GM12892 (cell line): ENCODE measurements at places on chromosomes 2 and 18.

DNA sequence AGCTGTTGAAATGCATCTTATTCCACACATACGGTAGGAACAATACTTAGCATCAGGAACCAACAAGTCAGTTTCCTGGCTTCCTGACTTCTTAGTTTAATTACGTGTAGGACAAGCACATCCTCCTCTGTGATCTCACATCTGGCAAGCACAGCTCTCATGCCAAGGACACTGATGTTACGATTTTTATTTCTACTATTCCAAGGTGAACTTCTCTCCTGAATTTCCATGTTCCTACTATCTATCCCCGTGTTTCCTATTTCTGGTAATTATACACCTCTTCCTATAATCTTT is 374.0 kb downstream of the NCKAP5 start:
- no peak for DNase-seq

GRCh38 chr2:40450796-40451430 is 977 bp downstream of the SLC8A1 start:
- no peak for DNase-seq

DNA sequence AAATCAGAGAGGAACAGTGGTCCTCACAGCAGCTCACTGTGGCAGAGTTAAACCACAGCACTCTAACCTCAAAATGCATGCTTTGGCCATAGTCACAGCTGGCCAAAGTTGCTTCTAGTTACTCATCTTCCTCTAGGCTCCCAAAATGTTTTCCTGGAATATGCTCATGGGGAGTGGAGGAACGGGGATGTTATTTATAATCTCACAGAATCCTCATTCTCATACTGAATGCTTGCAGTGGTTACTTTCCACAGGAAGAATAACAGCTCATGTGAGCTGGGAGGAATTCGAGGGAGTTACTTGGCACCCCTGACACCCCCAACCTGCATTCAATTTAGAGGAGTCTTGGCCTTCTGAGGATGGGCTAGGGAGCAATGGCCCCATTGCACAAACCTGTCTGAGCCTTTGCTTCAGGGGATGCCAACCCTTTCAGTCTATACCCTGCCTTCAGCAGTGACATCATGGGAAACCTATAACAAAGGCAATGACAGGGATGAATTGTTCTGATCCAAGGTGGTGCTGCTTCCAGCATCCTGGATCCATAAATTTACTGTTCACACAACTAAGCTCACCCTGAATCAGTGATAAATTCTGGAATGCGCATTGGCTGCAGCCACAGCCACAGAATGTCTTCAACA is 22.4 kb upstream of the CCBE1 start:
- DNase-seq = no peak

GRCh38 chr2:173124441-173124840 is 48.8 kb downstream of the MAP3K20 start:
- no peak for DNase-seq

DNA sequence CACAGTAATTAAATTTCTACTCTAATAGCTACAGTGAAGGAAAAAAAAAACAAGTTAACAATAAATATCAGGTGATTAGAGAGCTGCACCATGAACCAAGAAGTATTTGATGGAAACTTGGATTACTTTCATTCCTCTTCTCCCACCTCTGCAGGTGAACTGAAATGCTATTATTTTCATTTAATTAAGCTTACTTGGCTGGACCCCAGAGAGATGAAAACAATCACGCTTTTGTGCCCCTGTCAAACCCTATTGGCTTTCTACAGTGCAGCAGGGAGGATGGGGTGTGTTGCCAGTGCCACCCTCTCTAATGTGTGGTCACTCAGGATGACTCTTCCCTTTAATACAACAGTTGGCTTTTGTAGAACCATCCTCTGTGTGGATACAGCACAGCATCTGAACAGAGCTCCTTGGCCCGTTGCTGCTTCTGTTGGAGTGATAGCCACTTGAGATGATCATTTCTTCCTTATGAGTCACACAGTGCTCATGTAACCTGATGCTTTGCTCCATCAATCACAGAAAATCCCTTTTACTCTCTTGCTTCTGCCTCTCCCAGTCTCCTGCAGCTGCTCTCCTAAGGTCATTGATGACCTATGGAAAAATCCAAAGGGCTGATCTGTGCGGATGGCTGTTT is 5.5 kb upstream of the ARL4C start:
- DNase-seq = no peak

DNA sequence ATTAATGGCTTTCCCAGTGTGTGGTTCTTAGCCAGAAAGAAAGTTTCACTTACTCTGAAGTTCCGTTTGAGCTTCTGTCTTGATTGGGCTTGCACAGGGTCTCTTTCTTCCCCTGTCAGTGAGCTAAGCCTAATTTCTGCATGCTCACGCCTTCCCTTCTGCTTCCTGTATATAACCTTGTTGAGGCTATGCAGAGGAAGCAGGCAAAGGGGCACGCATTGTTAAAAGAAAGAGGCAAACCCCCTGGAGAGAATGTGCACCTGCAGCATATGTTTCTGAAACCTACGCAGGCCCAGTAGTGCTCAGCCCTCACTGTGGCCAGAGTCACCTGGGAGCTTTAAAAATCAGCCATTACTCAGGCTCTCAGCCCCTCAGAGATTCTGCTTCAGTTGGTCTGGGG is 14.5 kb upstream of the PLA2R1 start:
- DNase-seq = no peak

DNA sequence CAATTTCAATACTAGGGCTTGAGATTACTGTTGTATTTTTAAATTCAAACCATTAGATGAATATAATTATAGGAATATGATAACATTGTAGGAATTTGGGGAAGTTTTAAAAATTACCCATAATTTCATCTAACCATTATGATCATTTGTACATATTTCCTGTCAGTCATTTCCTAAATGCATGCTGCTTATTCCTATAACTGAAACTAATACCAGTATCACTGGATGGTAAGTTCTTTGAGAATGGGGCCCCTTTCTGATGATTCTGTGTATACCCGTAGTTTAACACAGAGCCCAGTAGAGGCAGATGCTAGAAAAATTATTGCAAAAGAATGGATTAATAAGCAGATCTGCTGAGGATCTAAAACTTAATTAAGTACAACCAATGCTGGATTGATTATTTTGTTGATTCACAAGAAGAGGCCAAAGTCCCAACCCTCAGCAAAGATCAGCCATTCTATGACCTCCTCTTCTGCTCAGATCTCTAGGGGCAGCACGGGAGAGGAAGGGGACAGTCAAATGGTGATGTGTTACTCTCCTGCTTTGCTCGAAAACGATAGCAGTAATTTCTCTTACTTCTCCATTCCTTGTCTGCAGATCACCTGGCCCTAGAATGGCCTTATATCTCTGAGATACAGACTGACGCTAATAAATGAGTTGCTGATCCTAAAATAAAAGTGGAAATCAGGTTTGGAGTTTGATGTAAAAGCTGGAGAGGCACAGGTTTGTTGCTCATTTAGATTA is 69.5 kb upstream of the PELI1 start:
- DNase-seq = no peak
